ENCODE measurements at places on chromosomes 7 and 10. TPM values are rescaled to one million over a fixed set of nuclear protein-coding genes. Genes with fewer than 3 reads are reported as not detected.

Gene NEUROG3
- total RNA-seq: not detected

Gene ZNF365
- 2.5 TPM for total RNA-seq

Gene CCL24
- total RNA-seq: 0.99 TPM

Gene PANK1
- total RNA-seq: 4.8 TPM

Gene WIPF3
- total RNA-seq: 7.8 TPM

Gene ANKRD30A
- total RNA-seq: not detected

Gene KCNH2
- 71.7 TPM for total RNA-seq

Gene PLEKHS1
- not detected for total RNA-seq

Gene MOSPD3
- 13.0 TPM for total RNA-seq

Data from esophagus muscularis mucosa (tissue), 4 donors.